ENCODE measurements at places on chromosomes 12 and 14.
A peak's percentile ranks its signal among the peaks of the same experiment; 100 is the strongest.

GRCh38 chr14:35867280-35867629 is 41.1 kb downstream of the BRMS1L start:
- no peak for DNase-seq

- no peak for DNase-seq
These were observed 164.3 kb downstream of the GRIP1 start for GRCh38 chr12:66514581-66514980.

- no peak for DNase-seq
These were observed 29.9 kb upstream of the ZNF641 start for GRCh38 chr12:48380596-48380995.

DNA sequence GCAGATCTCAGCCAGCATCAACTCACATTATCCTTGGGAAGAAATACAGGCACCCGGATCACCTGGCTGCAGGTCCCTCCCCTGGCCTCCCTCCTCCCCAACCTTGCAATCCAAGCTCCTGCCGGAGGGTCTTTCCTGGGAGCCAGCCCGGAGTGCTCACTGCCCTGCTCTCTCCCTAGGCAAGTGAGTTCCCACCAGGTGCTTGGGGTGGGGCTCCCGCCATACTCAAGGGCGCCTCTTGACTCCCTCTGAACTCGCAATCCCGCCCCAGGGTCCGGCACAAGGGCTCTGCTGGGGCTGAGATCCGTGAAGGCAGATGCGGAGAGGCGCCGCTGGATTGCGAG is 1.2 kb upstream of the CEP170B start:
- no peak for DNase-seq

GRCh38 chr14:95462491-95462890 is 54.0 kb downstream of the SYNE3 start:
- DNase-seq: no peak

DNA sequence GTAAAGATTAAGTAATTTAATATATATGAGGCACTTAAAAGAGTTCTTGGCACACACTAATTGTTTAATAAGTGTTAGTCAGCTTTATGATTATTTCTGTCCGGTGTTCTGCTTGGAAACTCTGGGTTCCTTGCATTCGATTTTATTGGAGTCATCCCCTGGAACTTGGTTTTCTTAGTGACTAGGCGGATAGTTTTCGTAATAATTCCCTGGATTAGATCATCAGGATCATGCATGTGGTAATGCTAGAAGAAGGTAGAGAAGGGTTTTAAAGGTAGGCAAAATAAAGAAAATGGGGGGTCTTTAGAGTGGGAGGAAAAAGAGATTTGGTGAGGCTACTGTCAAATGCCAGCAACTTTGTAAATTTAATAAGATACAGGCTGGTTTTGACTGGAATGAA is 88.4 kb downstream of the MYF5 start:
- DNase-seq: no peak

- no peak for DNase-seq
These were observed 365.6 kb upstream of the TBX3 start for GRCh38 chr12:115049614-115050013.

DNA sequence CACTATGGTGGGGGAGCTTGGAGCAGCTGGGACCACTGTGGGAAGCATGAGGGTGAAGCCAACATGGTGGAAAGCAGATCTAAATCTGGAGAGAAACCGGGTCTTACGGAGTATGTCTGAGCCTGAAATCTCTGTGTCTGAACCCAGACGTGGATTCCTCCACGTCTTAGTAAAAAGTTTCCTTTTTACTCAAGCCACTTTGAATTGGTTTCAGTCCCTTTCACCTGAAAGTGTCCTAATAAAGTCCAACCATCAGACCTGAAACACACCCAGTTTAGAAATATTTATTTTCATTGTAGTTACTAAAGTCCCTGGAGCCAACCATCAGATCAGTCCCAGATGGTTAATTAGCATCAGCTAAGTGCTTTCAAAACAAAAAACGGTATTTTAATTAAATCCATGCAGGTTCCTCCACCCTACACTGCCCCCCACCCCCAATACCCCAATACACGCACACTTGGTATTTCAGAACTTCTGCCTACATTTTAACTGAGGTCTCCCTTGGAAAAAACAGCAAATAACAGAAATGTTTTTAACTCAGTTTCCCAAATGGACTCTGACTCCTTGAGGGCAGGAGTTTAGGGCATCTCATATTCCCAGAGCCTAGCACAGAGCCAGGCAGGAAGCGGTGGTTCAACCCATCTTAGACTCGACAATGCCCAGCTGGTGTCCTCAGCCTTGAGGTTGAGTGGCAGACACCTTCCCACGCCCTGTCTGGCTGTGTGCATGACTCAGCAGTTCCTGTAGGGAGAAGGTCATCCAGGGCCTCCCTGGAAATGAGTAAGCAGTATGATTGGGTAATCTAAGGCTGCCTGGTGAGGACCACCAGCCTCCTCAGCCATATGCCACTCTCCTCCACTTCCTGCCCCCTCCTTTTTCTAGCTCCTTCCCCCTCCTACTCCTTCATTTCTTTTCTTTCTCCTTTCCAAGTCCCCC is 175.8 kb downstream of the TTC8 start:
- DNase-seq: no peak

- DNase-seq: no peak
These were observed 5.5 kb downstream of the TMEM63C start for GRCh38 chr14:77186911-77187648.

- no peak for DNase-seq
These were observed 375.4 kb upstream of the ATP2B1 start for GRCh38 chr12:90084018-90084417.

GRCh38 chr12:124506145-124506831 is 61.1 kb downstream of the NCOR2 start:
- no peak for DNase-seq

DNA sequence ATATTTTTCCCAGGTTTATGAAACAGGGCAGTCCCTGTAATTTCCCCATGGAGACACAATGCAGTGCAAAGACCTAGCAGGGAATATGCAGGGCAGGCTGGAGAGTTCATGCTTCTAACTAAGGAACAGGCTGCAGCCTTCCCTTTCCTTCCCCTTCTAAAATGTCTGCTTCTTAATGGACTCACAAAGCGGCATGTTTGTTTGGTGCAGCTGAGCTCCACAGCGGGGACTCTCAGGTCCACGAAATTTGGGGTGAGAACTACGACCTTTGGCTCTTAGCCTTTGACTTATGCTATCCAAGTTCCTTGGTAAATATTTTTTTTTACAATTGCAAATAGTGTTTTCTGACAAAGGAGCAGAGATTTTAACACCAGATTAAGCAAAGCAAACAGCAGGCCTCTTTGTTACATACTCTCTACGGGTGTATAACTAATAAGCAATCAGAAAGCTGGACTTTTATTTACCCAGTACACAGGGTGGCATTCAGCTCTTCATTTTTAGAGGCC is 323.6 kb downstream of the ZFP36L1 start:
- no peak for DNase-seq

GRCh38 chr14:75428230-75429104 is 645 bp downstream of the JDP2 start:
- DNase-seq: no peak

DNA sequence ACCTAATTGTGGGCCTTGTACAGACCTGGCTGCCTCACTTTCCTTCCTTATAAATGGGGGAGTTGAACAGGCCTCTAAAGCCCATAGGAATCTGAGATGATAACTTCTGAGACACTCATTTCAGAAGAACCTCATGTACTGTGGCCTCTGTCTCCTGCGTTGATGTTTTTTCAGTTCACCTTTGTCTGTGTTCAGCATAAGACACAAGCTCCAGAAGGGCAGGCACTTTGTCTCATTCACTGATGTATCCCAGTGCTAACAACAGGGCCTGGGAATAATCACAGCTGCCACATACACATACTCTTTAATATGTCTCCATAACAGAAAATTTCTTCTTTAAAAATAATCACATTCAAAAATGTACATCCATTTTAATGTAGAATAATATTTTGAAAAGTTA is 3.3 kb downstream of the FGD6 start:
- DNase-seq: no peak

GRCh38 chr12:31466768-31467167 is 124.2 kb downstream of the DENND5B start:
- no peak for DNase-seq

DNA sequence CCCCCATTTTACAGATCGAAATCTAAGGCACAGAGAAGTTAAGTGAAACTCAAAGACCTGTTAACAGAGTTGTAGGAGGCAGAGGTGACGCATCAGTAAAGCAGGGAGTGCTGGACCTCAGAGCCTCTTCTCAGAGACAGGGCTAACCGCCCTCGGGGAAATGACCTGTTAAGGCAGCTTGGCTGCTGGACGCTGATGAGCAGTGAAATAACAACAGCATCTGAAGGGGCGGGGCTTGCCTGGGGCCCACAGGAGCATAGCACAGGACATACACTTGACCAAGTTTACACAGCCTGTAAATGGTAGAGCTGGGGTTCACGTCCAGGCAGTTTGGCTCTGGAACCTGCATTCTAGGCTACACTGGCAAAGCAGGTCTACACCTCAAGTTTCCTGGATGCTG is 39.3 kb downstream of the LRTM2 start:
- no peak for DNase-seq

- DNase-seq: no peak
These were observed 664 bp downstream of the LRFN5 start for GRCh38 chr14:41607304-41607775.

GRCh38 chr14:104520620-104521410 is 58.7 kb upstream of the C14orf180 start:
- DNase-seq: no peak

- no peak for DNase-seq
These were observed 93.5 kb downstream of the PLEKHA5 start for GRCh38 chr12:19223018-19223417.

DNA sequence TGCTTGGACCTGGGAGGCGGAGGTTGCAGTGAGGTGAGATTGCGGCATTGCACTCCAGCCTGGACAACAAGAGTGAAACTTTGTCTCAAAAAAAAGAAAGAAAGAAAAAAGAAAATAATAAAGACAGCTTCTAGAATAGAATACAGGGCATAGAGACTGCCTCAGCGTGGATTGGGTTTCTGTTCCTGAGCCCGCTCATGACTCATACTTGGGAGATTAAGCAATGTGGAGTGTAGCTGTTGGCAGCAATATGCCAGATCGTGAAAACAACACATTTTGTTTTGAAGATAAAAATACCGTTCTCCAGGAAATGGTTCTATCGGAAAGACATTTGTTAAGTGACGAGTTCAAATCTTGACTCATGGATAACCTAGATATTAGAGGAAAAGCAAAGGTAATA is 67.2 kb downstream of the GLT1D1 start:
- DNase-seq: no peak

DNA sequence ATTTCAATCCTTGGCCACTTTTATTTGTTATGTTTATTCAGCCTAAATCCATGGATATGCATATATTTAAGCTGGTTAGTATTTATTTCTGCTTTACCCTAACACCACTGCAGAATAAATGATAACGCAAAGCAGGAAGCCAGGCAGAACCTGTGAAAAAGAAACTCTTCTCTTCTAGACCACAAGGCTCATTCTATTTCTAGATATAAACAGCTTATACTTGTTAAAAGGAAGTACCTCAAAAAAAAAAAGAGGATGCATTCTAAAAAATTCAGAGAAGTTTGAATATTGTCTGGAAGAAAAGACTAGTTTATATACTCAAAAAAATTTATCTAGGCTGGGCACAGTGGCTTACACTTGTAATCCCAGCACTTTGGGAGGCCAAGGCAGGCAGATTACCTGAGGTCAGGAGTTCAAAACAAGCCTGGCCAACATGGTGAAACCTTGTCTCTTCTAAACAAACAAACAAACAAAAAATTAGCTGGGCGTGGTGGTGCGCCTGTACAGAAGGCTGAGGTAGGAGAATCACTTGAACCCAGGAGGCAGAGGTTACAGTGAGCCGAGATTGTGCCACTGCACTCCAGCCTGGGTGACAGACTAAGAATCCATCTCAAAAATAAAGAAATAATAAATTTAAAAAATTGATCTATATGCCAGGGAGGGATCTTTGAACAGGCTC is 55.8 kb downstream of the GALNT4 start:
- no peak for DNase-seq

- no peak for DNase-seq
These were observed 23.7 kb downstream of the ATF1 start for GRCh38 chr12:50787618-50788017.

GRCh38 chr12:26097046-26097878 is 27.6 kb downstream of the BHLHE41 start:
- DNase-seq: peak; percentile 41

DNA sequence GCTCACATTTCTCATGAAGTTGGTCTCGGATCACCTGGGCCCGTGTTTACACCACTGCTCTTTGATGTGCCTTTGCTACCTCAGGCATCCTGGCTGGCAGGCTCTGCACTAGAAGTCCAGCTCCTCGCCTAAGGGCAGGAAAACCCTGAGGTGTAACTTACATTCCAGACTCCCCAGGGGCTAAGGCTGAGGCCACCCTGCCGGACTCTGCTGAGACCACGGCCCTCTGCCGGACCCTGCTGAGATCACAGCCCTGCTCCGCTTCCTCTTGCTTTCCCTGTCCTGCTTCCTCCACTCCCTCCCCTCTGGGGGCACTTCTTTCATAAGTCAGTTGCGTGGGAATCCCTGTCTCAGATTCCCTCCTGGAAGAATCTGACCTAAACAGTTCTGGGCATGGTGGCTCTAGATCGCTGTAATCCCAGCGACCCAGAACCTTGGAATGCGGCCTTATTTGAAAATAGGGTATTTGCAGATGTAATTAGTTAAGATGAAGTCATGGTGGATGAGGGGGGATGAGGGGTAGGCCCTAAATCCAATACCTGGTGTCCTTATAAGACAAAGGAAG is 17.2 kb downstream of the RILPL1 start:
- DNase-seq: no peak

DNA sequence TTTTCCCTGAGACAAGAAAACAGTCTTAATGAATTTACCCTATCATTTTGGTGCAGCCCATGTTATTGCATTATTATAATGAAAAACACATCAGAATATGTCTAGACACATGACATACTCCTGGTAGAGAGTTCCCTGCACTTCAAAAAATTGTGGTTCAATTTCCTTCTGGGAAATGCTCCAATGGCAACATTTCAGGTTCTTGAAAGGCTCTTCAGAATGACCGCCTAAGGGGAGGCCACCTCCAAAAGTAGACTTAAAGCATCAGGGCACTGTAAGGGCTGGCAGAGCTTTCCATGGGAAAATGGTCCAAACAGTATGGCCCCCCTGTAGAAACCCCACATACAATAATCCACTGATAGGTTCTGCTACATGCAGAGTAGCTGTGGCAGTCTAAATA is 110.7 kb downstream of the SLC25A21 start:
- DNase-seq: no peak

Data from activated T-cell treated with anti-CD3 and anti-CD28 coated beads for 4 hours (primary cell).